Thoracic aorta (tissue), 2 donors: ENCODE measurements at places on chromosomes 4 and X.

DNA sequence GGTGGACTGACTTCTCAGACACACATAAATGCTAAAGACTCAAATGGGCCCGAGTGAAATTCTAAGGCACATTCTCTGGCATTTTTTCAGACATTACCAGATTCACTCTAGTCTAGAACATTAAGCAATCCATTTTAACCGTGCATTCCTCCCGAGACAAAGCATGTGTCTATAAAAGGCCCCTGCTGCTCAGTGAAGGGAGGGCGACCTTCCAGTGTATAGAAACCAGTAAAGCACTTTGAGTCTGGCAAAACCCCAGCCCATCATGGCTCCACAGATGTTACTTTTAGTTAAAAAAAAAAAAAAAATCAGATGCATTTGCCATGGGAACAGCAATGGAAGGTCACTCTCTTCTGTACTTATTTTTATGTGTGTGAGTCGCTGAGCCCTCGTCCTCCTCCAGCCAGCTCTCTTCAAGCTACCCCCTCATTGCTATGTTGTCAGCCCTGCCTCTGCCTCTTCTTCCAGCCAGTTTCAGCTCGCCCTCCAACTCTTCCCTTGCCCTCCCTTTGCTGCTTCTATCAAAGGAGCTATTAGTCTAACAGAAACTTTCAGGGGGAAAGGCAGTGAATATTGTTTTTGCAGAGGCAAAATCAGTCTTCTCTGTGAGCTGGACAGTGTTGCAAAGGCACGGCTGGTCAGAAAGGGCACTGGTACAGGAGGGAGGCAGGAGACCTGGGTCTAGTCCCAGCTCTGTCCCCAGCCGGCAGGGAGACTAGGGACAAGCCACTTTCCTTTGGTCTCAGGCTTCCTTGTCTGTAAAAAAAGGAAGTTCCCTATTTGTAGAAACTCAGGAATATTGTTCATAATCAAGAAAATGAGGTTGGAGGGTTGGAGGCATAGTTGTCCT lies 644.2 kb downstream of the ZNF674 start:
- H3K27ac ChIP-seq: no peak overlapping the region
- no peak for DNase-seq
- no peaks in the 10 kb centered on the region for H3K4me1 ChIP-seq
- H3K27me3 ChIP-seq: no peaks in the 10 kb centered on the region
- H3K4me3 ChIP-seq: no peak overlapping the region

GRCh38 chr4:22754116-22754515 lies 61.4 kb downstream of the GBA3 start:
- no peaks in the 10 kb centered on the region for H3K4me1 ChIP-seq
- H3K36me3 ChIP-seq: no peaks in the 10 kb centered on the region
- no peak overlapping the region for H3K4me3 ChIP-seq
- no peak overlapping the region for H3K27ac ChIP-seq
- H3K27me3 ChIP-seq: no peaks in the 10 kb centered on the region

GRCh38 chrX:40573763-40574162 lies 7.0 kb upstream of the ATP6AP2 start:
- H3K27ac ChIP-seq: no peak overlapping the region
- H3K27me3 ChIP-seq: no peaks in the 10 kb centered on the region
- no peak for DNase-seq
- no peak overlapping the region for H3K4me3 ChIP-seq

DNA sequence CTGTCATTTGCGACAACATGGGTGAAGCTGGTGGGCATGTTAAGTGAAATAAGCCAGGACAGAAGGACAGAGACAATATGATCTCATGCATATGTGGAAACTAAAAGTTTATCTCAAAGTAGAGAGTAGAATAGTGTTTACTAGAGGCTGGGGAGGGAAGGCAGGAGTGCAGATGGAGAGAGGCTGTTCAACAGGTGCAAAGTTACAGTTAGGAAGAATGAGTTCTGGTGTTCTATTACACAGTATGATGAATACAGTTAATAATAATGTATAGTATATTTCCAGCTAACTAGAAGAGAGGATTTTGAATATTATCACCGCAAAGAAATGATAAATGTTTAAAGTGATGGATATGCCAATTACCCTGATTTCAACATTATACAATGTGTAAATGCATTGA lies 69.8 kb downstream of the FBXL5 start:
- H3K4me1 ChIP-seq: no peaks in the 10 kb centered on the region
- no peaks in the 10 kb centered on the region for H3K36me3 ChIP-seq

GRCh38 chrX:78366576-78366975 lies 39.2 kb upstream of the CYSLTR1 start:
- H3K27me3 ChIP-seq: no peaks in the 10 kb centered on the region
- DNase-seq: no peak
- H3K4me3 ChIP-seq: no peak overlapping the region
